D721Med (cell line): ENCODE measurements at places on chromosomes 7 and 10.

GRCh38 chr7:133761443-133761842, 365.7 kb upstream of the LRGUK start:
- DNase-seq, result no peak

DNA sequence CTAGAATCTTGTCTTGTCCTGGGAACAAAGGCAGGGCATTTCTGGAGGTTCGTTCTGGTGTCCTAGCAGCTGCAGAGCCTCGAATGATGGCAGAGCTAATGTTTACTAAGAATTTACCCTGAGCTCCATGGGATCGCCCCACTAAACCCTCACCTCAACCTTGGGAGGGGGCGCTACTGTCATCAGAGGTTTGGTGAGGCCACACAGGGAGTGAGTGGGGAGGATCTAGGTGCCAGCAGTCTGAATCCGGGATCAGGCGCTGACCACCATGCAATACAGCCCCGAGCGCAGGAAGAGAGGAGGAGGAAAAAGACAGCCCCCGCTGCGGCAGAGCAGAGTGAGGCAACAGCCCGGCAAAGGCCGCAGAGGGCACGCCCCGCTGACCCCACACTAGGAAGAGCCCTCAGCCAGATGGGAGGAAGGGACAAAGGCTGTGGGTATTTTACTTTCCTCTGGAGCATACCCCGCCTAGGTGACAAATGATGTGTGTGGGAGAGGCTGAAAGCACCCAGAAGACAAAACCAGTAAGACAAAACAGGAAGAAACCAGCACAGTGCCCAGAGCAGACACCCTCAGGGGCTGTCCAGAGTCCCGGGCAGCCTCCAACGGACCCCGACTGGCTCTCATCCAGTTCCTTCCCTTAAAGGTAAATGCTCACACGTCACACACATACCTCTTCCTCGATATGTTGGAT, 103.5 kb downstream of the FAM53B start:
- DNase-seq, result no peak

DNA sequence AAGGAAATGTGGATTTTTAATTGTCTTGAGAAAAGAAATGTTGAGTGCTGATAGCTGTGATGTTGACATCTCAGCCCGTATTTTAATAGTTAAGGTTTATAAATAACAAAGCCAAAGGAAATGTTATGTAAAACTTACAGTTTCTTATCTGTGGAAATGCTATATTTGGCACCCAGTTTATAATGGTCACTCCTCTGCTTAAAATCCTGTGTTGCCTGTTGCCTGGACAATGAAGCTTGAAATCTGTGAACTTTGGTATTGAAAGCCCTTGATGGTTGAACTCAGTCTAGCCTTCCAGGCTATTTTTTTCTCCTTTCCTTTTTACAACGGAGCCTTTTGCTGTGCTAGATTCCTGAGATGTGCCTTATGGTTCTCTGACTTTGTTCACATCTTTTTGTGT, 46.5 kb downstream of the MCU start:
- no peak for DNase-seq

- no peak for DNase-seq
These were observed 715.9 kb downstream of the AUTS2 start for GRCh38 chr7:70314221-70314620.

DNA sequence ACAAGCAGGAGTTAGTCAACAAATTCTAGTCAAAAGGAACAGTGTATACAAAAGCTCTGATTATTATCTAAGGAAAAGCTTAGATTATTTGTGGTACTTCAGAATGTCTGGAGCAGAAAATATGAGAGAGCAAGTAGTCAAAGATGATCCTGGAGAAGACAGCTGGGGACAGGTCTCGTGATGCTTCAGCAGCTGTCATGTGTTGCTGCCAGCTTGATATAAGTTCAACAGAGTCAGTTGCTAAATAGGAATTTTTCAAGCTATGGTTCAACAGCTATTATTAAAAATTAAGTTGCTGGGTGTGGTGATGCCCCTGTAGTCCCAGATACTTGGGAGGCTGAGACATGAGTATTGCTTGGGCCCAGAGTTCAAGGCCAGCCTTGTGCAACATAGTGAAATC, 240.0 kb upstream of the RHOBTB1 start:
- DNase-seq, result no peak

DNA sequence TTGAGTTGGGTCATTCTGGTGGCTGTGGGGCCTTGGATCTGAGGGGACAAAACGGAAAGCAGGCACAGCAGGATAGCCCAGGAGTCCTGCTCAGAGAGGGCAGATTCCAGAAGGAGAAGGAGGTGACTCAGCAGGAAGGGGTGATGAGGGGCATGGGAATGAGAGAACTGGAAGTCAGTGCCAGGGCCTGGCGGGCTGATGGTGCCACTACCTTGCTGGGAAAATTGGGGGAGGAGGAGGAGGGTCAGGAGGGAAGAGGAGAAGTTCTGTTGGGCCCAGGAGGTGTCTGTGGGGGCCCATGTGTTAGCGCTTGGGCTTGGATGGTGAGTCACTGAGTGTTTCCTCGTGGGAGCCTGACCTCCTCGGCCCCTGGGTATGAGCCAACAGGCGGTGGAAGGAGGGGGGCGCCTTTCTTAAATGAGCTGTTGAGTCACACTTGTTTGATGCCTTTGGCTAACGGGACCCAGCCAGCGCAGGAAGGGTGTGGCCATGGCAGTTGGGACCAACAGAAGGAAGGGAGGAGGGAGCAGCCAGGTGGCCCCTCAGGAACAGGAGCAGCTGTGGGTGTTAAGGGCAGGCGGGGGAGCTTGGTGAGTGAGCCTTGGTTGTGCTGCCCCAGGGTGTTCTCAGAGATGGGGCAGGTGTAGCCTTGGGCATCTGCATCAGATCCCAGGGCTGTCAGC, 130.0 kb upstream of the BTBD16 start:
- DNase-seq, result no peak

DNA sequence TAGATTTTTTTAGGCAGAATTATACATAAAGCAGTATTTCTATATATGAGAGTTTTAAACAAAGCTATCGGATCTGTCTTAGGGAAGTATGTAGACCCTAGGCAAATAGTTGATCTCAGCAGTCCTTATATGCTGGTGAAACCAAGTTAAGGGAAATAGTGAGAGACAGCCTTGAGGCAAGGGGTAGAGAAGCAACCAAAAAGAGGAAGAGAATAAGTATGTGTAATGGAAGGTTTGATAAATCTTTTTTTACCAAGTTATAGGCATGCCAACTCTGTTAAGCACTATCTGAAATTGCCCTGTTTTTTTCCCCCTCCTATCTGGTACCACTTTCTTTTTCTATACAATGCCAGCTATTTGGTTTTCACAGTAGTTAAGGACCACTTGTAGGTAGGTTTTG, 19.9 kb downstream of the SPAG6 start:
- no peak for DNase-seq

- no peak for DNase-seq
These were observed 329.3 kb downstream of the FGFR2 start for GRCh38 chr10:121268863-121269432.

- no peak for DNase-seq
These were observed 101.4 kb downstream of the MICU1 start for GRCh38 chr10:72524489-72524888.

GRCh38 chr7:30378275-30378674, 93.9 kb downstream of the ZNRF2 start:
- no peak for DNase-seq

DNA sequence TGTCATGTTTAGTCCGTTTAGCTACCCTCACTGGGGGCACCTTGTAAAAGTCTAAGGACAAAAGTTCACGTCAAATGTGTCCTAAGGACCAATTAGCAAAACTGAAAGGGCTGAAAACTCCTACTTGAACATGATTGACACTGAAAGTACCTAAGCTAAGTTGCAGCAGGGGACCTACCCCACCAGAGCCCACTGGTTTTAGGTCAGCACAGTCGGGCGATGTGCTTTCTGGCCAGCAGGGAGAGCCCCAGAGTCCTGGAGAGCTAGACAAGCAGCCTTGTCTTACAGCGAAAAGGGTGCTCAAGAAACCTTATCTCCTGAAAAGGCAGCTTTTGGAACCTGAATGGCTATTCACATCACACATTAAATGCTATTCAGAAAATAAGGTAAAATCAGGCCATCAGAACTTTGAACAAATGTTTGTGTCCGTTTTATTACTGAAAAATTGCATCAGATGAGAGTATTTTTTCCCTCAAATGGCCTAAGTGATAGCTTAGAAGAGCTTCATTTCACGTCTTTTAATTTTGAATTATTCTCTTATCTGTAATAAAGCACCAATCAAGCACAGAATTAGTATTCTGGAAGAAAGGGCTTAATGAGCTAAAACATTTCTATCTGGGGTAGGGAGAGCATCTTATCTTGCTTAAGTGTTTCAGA, 52.2 kb upstream of the MKI67 start:
- DNase-seq, result no peak

DNA sequence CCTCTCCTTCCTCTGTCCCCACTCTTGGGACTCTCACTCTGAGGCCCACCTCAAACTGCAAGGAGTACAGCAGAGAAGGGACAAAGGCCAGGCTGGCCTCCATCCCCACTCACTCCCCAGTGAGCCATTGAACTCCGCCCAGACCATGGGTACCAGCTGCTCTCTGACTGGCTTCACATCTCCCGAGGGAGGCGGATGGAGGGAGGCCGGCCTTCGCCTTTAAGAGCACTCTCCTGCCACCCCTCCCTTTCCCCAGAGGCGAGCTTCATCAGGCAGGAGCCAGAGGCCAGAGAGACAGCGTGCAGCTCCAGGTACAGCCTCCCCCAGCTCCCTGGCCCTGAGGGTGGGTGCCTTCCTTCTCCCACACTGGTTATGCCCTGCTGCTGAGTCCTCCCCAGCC, 1.8 kb upstream of the LDB3 start:
- no peak for DNase-seq

GRCh38 chr7:136183981-136184380, 206.8 kb upstream of the MTPN start:
- DNase-seq, result no peak

DNA sequence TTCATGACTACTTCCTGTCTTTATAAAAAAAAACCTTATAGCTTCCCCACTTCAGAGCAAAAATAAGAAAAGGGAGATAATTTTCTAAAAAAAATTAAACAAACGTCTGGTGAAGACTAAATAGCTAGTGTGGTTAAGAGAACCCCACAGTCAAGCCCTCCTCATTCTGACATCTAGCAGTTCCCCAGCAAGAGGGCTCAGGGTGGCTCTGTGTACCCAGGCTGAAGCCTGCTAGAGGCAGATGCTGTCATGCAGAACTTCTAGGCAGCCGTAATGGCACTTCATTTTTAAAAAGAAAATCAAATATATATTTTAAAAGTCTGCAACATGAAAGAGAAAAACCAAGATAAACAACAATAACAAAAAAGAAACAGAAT, 223.1 kb upstream of the KLF14 start:
- no peak for DNase-seq

DNA sequence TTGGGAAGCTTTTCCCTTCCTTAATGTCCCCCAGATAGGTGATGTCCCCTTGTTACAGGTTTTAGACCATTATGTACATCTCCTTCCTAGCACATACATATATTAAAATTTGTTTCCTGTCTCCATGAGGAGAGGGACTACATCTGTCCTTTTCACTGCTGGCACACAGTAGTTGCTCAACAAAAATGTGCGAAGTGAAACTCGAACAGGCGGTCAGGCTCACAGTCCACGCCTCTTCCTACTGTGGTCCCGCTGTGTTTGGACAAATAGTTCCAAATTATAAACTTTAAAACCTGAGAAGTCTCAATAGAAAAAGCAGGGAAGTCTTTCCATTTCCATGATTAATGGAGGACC, 1.2 kb upstream of the HHEX start:
- no peak for DNase-seq

- no peak for DNase-seq
These were observed 4.3 kb upstream of the MARVELD1 start for GRCh38 chr10:97708976-97709946.

DNA sequence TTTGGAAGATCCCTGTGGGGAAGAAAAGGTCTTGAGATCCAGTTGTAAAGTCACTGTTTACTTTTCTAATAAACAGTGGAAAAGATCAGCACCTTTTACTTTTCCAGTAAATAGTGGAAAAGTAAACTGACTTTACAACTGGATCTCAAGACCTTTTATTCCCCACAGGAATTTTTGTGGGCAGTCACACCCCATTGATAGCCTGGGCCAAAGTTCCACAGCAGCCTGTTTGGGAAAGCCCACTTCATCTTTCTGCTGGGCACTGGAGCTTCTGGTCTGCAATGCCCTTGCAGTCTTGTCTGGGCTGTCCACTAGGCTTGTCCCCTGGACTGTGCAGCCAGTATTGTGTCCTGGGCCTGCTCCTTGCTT, 50.2 kb downstream of the ADCY1 start:
- no peak for DNase-seq

DNA sequence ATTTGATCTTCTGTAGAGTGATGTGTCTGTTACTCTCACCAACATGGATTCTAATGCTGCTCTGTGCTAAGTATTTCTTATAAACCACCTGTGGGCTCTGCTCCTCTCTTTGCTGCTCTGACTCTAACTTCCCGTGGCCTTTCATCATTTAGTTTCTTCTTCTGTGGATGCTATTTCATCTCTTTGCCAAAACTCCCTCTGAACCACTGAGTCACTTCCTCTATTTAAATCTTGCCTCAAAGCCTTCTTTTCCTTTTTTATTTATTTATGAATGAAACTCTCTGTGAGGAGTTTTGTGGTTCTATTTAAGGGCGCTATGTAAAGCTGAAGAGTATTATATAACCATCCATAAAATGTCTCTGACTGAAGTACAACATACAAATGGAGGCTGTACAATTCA, 538.5 kb downstream of the SUGCT start:
- DNase-seq, result no peak

DNA sequence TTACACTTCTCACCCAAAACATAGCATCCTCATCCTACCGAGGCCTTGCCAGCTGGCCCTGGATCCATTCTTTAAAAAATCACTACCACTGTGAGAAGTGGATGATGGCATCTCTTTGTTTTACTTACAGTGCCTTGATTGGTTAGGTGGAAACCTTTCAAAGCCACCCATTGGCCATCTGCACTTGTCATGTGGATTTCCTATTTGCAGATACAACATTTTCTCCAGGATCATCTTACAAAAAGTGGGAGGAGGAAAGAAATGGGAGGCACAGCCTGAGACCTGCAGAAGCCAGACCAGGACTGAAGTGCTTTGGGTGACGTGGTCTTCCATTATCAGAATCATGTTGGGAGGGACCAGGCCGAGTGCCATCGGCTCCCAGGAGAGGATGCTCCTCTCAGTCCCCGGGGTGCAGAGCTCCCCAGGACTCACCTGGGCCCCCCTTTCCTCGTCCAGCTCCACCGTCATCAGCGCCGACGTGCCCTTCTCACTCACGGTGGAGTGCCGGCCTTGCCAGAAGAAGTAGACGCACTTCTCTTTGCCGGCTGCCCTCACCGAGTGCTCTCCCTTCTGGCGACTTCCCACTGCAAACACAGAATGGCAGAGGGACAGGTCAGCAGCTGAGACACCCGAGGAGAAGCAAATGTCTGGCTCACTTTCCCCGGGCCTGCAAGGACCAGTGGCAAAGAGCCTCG, 161.2 kb downstream of the SVIL start:
- no peak for DNase-seq

GRCh38 chr7:50190776-50191175, 97.7 kb upstream of the ZPBP start:
- DNase-seq, result no peak

- DNase-seq, result no peak
These were observed 701 bp upstream of the GBX1 start for GRCh38 chr7:151168003-151168786.

GRCh38 chr10:15585303-15585715, 134.4 kb downstream of the ITGA8 start:
- peak; percentile 22 for DNase-seq

GRCh38 chr7:50594734-50595485, 29.7 kb upstream of the DDC start:
- no peak for DNase-seq
